ENCODE measurements at places on chromosomes 4 and X.

DNA sequence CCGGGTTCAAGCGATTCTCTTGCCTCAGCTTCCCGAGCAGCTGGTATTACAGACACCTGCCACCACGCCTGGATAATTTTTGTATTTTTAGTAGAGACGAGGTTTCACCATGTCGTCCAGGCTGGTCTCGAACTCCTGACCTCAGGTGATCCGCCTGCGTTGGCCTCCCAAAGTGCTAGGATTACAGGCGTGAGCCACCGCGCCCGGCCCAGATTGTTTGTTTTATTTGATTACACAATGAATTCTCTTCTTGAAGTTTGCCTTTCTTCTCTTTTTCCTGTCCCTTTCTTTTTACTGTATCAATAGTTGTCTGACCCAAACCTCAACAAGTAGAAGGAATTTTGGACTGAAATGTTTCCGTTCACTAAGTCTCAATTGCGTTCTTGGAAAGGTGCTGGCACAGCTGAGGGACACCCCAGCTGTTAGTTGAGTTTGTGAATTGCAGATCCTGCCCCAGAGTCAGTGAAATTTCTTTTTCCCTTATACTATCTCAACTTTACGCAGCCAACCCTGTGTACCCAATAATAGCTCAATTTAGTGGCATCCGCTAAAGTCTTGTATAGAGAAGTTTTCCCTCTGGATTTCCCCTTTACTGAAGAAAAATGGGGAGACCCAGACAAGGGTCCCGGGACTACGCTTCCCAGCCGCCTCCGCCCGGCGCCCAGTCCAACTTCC, 639 bp upstream of the MTM1 start:
- DNase-seq, result no peak

GRCh38 chrX:74540635-74541249, 73.7 kb downstream of the RLIM start:
- no peak for DNase-seq

DNA sequence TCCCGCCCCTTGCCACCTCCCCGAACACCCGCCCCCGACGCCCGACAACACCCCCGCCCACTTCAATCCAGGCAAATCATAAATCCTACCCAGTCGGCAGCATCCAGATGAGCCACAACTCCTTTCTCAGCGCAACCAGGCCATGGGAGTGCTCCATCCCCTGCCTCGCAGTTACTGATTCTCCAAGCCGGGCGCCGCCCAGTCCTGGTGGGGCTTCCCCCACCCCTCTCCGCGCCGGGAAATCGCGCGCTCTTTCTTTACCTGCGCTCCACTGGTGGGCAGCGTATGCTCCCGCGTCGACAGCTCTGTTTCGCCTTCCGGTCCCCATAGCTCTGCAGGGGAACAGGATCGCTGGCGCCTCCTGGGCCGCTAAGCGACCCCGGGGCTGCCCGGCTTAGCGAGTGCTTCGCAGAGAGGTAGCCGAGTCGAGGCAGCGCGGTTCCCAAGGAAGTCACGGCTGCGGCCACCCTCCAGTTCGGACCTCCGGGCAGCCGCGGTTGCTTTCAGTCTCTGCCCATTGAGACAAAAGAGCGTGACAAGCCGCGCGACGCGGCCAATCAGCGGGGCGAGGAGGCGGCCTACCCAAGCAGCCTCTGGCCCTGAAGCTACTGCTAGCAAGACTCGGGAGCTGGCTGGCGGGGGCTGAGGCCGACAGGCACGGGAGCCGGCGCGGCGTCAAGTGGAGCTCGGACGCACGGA, 43.7 kb upstream of the TMSB15B start:
- peak; percentile 25 for DNase-seq

- no peak for DNase-seq
Measured at GRCh38 chr4:3835527-3836405, 69.6 kb downstream of the ADRA2C start.

DNA sequence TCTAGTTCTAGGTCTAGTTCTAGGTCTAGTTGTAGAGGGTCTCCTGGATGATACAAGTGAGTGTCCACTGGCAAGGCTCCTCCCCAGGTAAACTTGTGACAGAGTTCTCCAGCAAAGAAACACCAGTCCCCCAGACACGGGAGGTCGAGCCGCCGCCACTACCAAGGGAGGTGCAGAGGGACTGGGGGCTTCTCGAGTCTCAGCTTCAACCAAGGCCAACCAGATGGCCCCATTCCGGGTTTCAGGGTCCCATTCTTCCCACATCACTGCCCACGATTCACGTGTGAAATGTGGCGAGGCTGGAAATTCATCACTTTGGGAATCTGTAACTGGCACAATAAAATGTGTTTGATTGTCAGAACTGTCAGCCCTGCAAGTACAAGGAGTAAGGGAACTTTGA, 37.5 kb downstream of the TKTL1 start:
- no peak for DNase-seq

- no peak for DNase-seq
Measured at GRCh38 chrX:12011075-12011474, 127.2 kb upstream of the FRMPD4 start.

GRCh38 chr4:15031993-15032675, 29.9 kb downstream of the CPEB2 start:
- DNase-seq, result no peak

DNA sequence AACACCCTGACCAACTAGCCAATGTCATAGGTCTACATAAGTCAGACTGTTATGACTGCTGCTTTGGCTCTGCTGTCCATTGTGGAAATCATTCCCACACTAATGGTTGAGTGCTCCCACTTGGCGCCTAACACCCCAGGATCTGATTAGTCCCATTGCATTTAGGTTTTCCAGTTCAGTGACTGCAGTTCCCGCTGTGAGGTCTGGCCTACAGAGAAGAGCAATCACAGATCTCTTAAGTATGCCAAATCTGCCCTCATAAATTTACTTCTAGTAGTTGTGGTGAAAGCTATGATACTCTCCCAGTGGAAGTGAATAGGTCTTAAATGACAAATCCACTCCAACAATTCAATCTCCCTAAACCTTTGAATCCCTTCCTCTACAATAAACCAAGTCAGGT, 77.3 kb upstream of the IL2 start:
- DNase-seq, result no peak

DNA sequence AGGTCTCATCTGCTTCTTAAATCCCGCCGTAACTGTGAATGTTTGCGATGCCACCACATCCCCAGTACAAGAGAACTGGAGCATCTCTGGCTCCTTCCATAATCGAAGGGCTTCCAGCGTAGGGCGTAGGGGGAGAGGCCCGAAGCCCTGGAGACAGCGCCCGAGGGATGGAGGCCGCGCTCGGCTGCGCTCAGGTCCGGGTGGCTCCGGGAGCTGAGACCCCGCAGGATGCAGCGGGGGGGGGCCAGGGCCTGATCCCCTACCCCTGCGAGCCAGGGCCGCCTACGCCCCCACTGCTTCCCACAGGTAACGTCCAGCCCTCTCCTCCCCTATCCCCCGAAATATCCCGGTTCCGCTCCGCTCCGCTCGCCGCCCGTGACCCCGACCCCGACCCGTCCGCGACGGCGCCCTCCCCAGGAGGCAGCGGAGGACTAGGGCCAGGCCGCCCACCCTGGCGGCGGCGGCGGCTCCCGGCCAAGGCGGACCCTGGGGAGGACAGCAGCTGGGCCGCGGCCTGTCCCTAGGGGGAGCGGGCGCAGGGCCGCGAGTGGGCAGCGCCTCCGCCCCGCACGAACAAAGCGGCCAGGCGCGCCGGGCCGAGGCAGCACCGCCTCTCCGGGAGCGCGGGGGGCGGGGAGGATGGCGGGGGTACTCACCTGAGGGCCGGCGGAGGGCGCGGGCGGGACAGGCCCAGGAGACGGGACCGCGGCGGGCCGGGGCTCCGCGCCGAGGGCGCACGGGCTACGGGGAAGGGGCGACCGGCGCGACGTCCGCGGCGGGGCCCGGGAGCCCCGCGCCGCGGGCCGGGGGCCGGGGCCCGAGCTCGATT, 723 bp downstream of the WDFY3 start:
- DNase-seq, result no peak
